Gastroesophageal sphincter (tissue), 4 donors: ENCODE measurements at places on chromosomes 3 and 15. TPM values are rescaled to one million over a fixed set of nuclear protein-coding genes. Genes with fewer than 3 reads are reported as not detected.

GRCh38 chr3:33071181-33071580, 25.8 kb downstream of the GLB1 start:
- ATAC-seq = no peak

TERC gene
- total RNA-seq = 97.1 TPM

DLL4 gene
- total RNA-seq = 8.9 TPM

- no peak for ATAC-seq
Observed at GRCh38 chr15:55721554-55722185, 21.3 kb downstream of the PRTG start.

COL6A6 gene
- total RNA-seq = not detected

CNBP gene
- 559 TPM for total RNA-seq

- no peak for ATAC-seq
Observed at GRCh38 chr3:35733341-35733740, 94.0 kb downstream of the ARPP21 start.

- ATAC-seq = no peak
Observed at GRCh38 chr3:186048119-186048518, 60.8 kb downstream of the ETV5 start.
